NCI-H1436 treated with DMSO at 0.1 percent for 48 hours (cell line): ENCODE measurements at places on chromosomes 7 and 10.

DNA sequence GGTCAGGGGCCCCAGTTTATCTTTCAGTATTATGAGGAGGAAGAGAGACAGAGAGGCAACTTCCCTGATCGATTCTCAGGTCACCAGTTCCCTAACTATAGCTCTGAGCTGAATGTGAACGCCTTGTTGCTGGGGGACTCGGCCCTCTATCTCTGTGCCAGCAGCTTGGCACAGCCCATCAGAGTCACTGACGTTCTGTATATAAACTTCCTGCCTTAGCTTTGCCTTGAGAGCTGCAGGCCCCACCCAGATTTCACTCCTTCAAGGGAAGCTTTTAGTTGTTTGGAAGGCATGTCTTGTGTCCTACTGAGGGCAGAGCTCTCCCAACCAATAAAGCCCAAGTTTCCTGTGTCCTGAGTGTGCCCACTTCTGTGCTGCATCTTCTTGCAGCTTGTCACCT is 242.5 kb upstream of the PRSS58 start:
- no peak for DNase-seq

DNA sequence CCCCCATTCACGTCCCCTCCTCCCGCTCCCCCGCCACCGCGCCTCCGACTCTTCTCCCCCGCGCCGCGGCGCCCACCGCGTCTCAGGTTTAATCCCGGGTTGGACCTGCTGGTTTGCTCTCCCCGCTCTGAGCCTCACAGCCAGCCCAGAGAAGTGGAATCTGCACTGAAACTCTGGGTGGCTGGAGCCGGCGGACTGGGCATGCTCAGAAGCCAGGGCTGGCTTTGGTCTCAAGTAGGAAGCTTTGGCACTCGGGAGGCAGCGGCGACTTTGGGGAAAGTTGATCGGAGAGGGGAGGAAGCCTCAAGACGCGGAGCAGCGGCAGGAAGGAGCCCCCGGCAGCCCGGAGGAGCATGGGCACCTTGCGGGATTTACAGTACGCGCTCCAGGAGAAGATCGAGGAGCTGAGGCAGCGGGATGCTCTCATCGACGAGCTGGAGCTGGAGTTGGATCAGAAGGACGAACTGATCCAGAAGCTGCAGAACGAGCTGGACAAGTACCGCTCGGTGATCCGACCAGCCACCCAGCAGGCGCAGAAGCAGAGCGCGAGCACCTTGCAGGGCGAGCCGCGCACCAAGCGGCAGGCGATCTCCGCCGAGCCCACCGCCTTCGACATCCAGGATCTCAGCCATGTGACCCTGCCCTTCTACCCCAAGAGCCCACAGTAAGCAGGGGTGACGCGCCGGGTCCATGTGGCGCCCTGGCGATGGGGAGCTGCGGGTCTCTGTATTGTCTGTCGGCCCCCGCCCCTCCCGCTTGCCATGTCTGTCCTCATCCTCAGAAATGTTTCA is at the start of gene PRKG1:
Gene PRKG1 (plus strand): TSS at position 250 of the 791 bp plus-strand sequence.
- no peak for DNase-seq

DNA sequence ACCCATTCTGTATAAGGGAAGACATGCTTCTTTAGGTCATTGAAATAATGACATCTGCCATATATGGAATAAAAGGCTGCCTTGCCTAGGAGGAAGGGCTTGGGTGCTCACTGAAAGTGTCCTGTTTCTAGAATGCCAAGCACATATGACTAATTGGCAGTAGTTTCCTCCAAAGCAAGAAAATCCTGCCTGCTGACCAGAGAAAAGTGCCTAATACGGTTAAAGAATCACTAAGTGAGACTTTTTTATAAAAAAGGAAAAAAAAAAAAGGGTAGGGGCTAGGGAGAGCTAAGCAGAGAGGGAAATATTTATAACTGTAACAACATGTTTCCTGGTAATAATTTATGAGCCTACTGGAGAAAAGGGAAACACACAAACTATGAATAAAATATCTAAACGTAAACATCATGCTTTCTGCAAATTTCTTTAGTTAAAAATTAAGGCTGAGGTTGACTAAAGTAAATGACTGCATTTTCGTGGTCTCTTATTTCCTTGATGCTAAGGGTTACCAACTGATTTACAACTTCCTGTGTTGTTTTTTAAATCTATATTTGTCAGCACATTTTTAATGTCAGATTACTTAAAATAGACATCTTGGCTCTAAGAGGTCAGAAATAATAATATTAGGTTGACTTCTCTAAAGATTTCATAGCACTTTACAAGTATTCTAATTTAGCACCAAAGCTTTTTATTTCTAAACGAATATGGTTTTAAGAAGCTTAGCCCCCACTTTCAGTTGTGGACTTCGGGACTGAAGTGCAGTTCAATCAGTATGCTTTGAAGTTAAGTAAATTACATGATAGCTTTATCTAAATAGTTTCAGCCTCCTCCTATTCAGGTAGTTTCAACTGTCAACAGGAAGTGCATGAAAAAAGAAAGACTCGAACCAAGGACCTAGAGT is 89.6 kb downstream of the CABCOCO1 start:
- DNase-seq = peak; percentile 3

DNA sequence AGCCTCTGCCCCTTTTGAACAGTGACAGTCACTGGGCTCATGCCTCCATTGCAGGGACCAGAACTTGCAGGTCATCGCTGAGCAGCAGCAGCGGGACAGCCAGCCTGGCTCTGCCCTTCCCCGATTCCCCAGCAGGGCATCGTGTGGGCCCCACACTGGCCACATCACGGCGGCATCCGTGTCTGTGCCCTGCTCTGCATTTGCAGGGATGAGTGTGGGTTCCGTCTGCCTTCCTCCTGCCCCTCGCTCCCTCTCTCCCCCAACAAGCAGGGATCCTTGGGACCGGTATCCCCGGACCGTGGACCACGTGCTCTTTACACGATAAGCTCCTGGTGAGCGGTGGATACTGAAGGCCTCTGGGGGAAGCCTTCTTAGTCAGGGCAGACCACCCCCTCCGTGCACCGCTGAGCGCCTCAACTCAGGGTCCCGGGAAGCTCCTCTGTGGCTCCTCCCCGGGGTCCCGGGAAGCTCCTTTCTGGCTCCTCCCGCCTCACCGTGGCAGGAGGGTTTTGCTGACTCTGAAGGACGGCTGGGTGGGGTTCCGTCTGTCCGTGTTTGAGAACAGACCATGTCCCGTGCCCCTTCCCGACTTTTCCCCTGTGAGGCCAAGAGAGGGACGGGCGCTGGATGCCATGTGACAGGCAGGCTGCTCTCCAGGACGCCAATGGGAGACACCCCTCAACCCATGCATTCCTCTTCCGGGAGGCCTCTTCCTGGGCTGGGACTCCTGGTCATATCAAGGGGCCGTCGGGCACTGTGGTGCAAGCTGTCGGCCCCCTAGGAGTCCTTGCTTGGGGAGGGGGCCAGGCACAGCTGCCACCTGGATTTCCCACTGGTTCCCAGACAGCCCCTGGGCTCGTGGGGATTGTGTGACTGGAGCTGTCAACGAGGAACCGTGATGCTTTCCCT is 23.5 kb upstream of the NKX6-2 start:
- DNase-seq = no peak

DNA sequence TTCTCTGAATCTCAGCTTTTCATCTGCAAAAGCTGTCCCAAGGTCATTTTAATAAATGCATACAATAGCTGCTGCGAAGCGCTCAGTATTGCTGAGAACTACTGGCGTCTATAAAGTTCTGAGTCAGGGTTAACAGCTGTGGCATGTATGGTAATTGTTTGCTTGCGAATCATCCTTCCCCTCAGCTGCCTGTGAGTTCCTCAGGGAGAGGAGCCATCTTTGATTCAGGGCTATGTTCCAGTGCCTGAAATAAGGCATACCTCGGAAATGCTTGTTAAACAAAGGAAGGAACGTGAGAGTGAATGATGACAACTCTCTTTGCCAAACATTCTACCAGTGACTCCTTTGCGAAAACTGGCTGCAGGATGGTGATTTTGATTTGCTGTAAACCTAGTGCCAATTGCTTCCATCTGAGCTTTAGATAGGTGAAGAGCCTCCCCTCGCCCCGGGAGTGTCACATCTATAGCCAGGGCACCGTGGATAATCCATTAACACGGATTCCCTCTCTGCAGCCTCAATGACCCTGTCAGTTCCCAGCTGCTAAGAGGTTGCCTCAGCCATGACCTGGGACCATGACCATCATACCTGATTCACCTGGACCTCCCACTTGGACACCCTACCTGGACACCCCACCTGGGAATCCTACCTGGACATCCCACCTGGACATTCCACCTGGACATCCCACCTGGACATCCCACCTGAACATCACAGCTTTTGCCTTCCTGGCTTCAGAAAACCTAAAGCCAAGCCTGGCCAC is 39.6 kb downstream of the GPRIN2 start:
- no peak for DNase-seq

DNA sequence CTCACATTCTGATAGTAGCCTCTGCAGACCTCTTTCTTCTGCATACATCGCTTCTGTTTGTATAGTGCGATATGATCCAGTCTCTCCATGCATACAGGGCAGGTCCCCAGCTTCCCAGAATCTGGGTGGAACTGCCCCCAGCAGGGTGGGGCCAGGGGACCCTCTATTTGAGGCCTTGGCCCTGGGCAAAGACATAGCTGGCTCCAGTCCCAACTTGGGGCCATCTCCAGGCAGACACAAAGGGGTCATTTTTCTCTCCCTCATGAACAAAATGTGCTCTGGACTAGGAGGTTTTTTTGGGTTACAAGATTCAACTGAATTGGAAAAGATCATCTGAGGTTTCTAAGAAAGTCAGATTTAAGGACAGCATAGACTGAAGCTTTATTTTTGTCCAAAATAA is 21.1 kb upstream of the HSPA12A start:
- DNase-seq = no peak

DNA sequence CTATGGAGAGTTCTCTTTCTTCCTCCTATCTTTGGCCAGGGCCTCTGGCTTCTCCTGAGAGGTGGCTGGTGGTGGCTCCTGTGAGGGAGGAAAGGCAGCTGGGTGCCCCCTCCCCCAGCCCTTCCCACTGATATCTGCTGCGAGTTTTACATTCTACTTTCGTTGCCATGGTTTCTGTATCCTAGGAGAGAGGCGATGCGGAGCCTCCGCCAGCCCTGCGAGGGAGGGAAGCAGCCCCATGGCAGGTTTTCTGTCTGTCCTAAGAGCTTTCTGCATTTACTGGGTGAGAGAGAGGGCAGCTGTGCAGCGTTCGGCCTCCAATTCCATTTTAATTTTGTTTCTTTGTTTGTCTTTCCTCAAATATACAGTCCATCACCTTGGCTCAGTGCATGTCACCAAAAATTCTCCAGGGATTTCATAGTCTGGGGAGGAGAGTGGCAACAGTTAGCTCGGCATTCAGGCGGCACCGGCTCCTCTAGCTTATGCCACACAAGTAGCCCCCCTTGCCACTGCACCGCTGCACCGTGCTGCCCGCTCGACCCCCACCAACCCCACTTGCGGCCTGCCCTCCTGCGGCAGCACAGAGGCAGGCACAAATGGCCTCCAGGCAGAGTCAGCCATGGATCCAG is 20.4 kb downstream of the DNAJB12 start:
- DNase-seq = peak; percentile 80

DNA sequence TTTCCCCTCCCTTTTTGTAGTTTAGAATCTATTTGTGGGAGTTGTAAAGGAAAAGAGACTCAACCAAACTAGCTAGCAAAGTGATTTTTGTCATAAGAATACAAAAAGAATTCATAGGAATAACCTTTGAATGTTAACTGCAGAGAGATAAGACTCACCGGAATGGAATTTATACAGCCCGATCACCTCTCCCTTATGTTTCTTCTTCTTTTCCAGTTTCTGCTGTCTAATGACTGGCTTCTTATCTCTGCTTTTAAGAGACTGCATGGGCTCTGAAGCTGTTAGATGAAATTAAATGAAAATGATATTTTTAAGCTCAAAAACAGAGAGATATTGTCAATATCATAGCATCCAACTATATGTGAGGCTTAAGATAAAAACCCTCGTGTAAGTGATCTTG is 1095.9 kb downstream of the REEP3 start:
- DNase-seq = no peak
